ENCODE measurements at places on chromosomes 2 and 18. TPM values are rescaled to one million over a fixed set of nuclear protein-coding genes. Genes with fewer than 3 reads are reported as not detected.

Gene ANKRD62
- total RNA-seq, result not detected

Gene MRPS9
- total RNA-seq, result 42.3 TPM

Gene DUSP19
- total RNA-seq, result 1.9 TPM

Gene RAB6C
- total RNA-seq, result not detected

Gene SMIM21
- not detected for total RNA-seq

Gene IL1RL2
- not detected for total RNA-seq
